ENCODE measurements at places on chromosomes 2 and 18.

DNA sequence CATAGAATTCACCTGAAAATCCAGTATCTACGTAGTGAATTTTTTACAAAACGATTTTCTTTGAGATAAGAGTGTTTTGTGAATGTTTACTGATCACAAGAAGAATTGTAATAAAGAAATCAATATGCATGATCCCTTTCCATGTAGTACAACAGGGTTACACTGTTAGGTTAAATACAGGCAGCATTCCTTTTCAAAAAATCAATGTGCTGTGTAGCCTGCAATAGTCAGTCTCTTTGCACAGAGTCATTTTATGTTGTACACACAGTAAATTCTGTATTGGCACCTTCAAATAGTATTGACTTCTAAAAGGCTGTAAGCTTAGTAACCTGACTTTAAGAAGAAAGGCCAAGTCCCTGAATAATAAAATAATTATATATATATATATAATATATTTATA is 63.3 kb downstream of the ZNF407 start:
- H3K27ac ChIP-seq: no peak overlapping the region
- H3K4me3 ChIP-seq: no peak overlapping the region
- no peak for DNase-seq
- no peaks in the 10 kb centered on the region for H3K36me3 ChIP-seq
- H3K4me1 ChIP-seq: no peaks in the 10 kb centered on the region

GRCh38 chr2:68429311-68429826 is 37.7 kb downstream of the FBXO48 start:
- no peaks in the 10 kb centered on the region for H3K36me3 ChIP-seq
- no peaks in the 10 kb centered on the region for H3K27me3 ChIP-seq
- H3K4me3 ChIP-seq: no peak overlapping the region
- no peaks in the 10 kb centered on the region for H3K4me1 ChIP-seq

DNA sequence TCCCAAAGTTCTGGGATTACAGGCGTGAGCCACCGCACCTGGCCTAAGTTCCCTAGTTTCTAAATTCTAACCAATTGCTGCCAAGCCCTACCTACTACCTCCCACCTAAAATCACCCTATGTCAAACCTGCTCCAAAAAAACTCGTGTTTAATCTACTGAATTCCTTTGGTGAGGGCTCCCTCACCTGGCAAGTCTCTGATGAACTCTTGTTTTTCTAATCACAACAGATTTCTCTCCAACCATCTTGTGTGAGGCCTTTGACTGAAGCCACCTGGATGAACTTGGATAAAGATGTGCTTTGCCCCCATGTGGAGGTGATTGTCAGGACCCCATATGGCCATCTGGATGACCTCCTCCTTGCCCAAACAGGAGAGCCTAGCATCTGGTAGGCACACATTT is 17.4 kb upstream of the SLC35G4 start:
- no peak overlapping the region for H3K4me3 ChIP-seq
- no peak overlapping the region for H3K27ac ChIP-seq
- no peaks in the 10 kb centered on the region for H3K27me3 ChIP-seq
- DNase-seq: no peak
- H3K4me1 ChIP-seq: no peaks in the 10 kb centered on the region
- H3K36me3 ChIP-seq: no peaks in the 10 kb centered on the region

- DNase-seq: no peak
- H3K27me3 ChIP-seq: no peaks in the 10 kb centered on the region
- H3K4me3 ChIP-seq: no peak overlapping the region
- H3K36me3 ChIP-seq: no peaks in the 10 kb centered on the region
These were observed 246.2 kb downstream of the HNMT start for GRCh38 chr2:138210487-138210886.

DNA sequence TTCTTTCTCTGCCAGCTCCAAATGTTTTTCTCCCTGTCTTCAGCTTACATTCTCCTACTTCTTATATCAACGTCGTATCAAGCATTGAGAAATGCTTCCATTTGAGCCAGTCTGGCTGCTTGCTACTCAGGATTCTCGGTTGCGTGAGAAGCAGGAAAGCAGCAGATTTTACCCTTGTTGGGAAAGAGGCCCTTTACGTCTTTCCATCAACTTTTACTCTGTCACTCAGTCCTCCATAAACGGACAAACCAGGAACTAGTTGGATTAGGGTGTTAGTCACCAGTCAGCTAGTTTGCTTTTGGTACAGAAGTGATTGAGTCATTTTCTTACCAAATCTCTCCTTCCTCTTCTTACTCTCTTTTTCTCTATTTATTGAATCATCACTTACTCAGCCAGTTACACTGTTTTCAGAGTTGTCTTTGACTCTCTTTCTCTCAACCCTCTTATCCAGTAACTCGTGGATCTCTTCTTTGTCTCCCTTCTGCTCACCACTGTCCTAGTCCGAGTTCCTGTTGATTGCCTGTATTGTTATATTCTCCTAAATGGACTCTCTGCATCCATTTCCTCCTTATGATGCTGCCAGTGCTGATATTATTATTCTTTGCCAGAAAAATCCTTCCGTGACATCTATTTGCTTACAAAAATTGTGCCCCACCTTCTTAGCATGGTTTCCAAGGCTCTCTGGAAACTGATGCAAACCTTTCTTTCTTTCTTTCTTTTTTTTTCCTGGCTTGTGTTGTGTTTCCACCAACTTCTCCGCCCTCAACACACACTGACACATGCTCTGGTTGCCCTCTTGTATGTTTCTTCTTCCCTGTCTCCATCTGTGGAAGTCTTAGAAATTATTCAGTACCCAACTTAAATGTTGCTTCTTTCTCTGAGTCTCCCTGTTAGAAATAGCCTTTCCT is 61.5 kb downstream of the VRK2 start:
- DNase-seq: no peak
- peaks cover 6% of the 10 kb centered on the region for H3K4me1 ChIP-seq
- H3K27ac ChIP-seq: no peak overlapping the region
- H3K4me3 ChIP-seq: no peak overlapping the region
- no peaks in the 10 kb centered on the region for H3K36me3 ChIP-seq
- H3K27me3 ChIP-seq: no peaks in the 10 kb centered on the region

DNA sequence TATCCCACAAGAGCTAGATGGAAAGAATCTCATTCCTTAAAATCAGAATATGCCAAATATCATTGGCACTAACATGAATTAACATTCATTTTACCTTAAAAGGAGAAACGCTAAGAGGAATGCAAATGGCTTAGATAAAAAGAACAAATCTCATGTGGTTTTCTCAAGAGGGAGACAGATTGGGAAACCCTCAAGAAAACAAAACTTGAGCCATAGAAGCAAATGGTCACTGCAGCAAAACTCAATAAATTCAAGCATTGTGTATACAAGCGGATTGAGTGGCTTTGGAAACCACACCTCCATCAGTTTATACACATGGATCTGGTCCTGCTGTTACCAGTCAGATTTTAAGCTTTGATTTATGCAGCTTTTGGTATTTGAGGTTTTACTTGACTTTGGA is 1331.8 kb upstream of the ZEB2 start:
- no peaks in the 10 kb centered on the region for H3K36me3 ChIP-seq
- DNase-seq: no peak
- H3K4me1 ChIP-seq: peaks cover 8% of the 10 kb centered on the region
- no peak overlapping the region for H3K4me3 ChIP-seq

GRCh38 chr2:142174176-142174575 is 43.4 kb upstream of the LRP1B start:
- H3K36me3 ChIP-seq: no peaks in the 10 kb centered on the region
- H3K4me1 ChIP-seq: no peaks in the 10 kb centered on the region
- DNase-seq: no peak

DNA sequence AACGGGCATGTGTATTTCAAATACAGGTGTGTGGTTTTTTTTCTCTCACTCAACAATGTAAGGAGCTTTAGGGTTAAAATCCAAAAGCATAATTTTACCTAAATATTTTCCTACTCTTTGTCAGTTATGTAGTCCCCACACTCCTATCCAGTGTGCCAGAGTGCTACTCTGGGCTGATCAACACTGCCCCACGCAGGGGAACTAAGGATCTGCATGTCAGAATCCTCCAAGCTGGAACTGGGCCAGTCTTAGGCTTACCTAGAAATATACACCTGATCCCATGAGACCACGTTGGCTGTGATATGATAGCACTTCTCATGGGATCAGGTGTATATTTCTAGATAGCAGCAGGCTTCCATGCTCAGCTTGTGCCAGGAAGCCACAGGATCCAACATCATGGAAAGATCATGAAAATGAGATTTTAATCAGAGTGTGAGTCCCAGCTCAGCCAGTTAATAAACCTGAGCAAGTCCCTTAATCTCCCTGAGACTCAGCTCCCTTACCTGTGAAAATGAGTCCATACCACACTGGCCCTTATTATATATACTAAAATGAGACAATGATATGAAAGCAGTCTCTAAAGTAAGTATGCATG is 29.7 kb downstream of the CCDC141 start:
- H3K27me3 ChIP-seq: no peaks in the 10 kb centered on the region
- H3K4me1 ChIP-seq: peaks cover 5% of the 10 kb centered on the region
- H3K27ac ChIP-seq: no peak overlapping the region
- DNase-seq: peak; percentile 46
- H3K36me3 ChIP-seq: no peaks in the 10 kb centered on the region

DNA sequence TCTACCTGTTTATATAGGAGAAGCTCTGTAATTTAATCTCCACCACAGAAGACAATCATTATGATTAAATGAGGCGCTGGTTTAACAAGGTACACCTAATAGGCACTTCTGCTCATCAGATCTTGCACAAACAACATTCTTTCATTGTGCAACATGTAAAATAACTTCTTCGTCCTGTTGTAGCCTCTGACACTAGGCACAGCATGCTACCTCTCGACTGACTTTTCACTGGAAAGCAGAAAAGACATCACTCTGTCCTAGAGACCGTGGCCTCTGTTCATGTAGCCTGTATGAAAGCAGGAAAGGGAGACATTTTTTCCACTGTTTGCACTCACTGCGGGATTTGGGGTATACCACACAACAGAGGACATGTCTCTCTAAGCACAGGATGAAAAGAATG is 316.5 kb downstream of the IRS1 start:
- peak overlapping the region; percentile 97 for H3K27ac ChIP-seq
- no peaks in the 10 kb centered on the region for H3K27me3 ChIP-seq
- H3K4me3 ChIP-seq: peak overlapping the region; percentile 10
- DNase-seq: peak; percentile 46
- H3K36me3 ChIP-seq: no peaks in the 10 kb centered on the region

DNA sequence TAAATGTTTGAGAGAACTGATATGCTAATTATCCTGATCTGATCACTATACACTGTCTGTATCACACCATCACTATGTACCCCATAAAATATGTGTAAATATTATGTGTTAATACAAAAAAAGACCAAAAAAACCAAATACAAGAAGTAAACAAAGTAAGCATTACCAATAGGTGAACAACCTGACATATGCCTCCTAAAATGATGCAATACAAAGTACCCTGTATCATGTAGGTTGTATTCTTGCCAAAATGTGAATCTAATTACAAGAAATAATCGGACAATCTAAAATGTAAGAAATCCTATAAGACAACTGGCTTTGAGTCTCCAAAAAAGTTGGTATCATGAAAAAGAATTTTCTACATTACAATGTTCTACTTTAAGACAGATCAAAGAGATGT is 7.8 kb downstream of the POLR1A start:
- H3K36me3 ChIP-seq: peaks cover 18% of the 10 kb centered on the region
- H3K4me3 ChIP-seq: no peak overlapping the region
- H3K27me3 ChIP-seq: no peaks in the 10 kb centered on the region
- H3K27ac ChIP-seq: no peak overlapping the region
- DNase-seq: no peak

DNA sequence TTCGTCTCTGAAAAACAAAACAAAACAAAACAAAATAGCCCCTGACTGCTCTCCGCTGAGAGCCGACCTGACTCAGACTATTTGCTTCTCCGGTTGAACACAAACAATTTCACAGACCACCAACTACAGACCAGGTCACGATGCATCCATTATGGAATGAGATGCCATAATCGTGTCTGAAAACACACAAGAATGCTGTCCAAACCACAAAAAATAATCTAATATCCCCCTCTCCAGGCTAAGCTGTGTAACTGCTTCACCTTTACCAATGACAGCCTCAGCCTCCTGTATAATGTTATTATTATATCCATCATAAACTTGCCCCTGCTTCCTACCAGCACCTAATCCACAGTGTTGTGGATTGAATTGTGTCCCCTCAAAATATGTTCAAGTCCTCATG is 114.7 kb downstream of the DNAH6 start:
- no peaks in the 10 kb centered on the region for H3K4me1 ChIP-seq
- DNase-seq: peak; percentile 38
- H3K36me3 ChIP-seq: no peaks in the 10 kb centered on the region

DNA sequence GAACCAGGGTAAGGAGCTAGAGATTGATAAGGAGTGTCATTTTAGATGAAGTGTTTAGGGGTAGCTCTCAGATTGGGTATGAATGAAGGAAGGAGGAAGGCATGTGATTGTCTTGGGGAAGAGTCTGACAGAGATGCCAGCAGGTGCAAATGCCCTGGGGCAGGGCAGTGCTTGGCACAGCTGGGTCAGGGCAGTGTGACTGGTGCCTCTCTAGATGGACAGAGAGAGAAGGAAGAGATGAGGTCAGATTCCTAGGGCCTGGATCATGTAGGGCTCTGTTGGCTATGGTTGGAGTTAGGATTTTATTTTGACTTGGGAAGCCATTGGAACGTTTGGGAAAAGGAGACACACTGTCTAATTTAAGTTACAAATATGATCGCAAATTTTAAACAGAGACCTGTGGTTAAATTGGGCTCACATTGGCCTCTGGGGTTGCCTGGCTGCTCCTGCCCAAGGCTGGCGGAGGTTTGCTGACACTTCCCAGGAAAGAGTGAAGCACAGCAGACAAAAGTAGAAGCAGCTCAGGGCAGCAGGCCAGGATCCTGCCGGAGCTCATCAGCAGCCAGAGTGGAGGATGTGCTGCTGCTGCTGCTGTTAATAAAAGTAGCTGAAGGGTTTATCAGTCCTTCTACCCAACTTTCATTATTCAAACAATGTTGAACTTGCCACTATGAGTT is 32.7 kb upstream of the FHL2 start:
- no peaks in the 10 kb centered on the region for H3K27me3 ChIP-seq
- no peak overlapping the region for H3K4me3 ChIP-seq
- peaks cover 9% of the 10 kb centered on the region for H3K4me1 ChIP-seq
- no peaks in the 10 kb centered on the region for H3K36me3 ChIP-seq
- no peak overlapping the region for H3K27ac ChIP-seq
- no peak for DNase-seq

DNA sequence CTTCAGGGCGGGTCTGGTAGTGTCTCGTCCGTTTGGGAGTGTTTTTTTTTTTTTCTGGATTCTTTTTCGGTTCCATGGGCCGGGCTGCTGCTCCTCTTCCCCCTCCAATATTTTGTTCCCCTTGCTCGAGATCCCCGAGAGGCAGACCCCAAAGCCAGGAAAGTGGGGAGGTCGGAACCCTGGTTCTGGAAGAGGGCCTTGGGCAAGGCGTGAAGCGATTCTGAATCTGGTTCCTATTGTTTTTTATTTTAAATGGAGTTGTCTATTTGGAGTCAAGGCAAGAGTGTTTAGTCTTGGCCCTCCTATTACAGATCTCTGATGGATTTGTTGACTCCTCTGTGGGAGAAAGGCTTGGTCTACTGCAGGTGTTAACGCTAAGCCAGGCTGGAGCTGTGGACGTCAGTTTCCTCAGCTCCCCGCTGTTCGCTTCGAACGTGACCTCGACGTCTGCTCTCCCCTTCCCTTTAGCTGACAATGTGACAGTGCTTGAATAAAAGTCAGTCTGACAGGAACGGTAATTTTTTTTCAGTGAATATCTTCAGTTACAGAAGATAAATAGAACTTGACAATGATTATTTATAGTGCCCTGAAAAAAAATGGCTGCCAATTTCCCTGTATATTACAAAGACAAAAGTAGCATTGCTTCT is 683 bp upstream of the DNAJC27 start:
- H3K4me1 ChIP-seq: peaks cover 4% of the 10 kb centered on the region
- peak overlapping the region; percentile 88 for H3K4me3 ChIP-seq
- H3K27me3 ChIP-seq: no peaks in the 10 kb centered on the region
- H3K36me3 ChIP-seq: no peaks in the 10 kb centered on the region
- peak; percentile 36 for DNase-seq
- H3K27ac ChIP-seq: peak overlapping the region; percentile 71
